ENCODE measurements at places on chromosomes 3 and 15.

DNA sequence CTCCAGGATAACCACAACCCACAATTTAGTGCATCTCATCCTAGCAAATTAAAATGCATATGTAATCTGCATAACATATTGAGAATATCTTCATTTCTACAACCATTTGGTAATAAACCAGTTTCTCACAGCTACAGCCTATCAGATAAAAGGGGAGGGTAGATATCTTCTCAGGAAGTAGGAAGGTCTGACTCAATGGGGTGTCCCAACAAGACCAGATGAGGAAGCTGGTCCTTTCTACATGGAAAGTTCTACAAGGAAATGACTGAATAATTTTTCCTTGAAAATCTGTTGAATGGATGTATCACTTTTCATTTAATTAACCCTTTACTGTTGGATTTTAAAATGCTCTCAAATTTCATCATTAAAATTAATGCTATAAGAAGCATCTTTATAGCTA, 17.4 kb upstream of the TMPRSS7 start:
- no peak for DNase-seq

GRCh38 chr3:113232342-113232741, 21.0 kb downstream of the BOC start:
- DNase-seq: no peak

- DNase-seq: no peak
Observed at GRCh38 chr15:81098861-81099651, 35.0 kb upstream of the CFAP161 start.

GRCh38 chr15:31221936-31222515, 104.6 kb upstream of the KLF13 start:
- DNase-seq: no peak

- DNase-seq: no peak
Observed at GRCh38 chr3:155079468-155079745, 712 bp upstream of the MME start.

DNA sequence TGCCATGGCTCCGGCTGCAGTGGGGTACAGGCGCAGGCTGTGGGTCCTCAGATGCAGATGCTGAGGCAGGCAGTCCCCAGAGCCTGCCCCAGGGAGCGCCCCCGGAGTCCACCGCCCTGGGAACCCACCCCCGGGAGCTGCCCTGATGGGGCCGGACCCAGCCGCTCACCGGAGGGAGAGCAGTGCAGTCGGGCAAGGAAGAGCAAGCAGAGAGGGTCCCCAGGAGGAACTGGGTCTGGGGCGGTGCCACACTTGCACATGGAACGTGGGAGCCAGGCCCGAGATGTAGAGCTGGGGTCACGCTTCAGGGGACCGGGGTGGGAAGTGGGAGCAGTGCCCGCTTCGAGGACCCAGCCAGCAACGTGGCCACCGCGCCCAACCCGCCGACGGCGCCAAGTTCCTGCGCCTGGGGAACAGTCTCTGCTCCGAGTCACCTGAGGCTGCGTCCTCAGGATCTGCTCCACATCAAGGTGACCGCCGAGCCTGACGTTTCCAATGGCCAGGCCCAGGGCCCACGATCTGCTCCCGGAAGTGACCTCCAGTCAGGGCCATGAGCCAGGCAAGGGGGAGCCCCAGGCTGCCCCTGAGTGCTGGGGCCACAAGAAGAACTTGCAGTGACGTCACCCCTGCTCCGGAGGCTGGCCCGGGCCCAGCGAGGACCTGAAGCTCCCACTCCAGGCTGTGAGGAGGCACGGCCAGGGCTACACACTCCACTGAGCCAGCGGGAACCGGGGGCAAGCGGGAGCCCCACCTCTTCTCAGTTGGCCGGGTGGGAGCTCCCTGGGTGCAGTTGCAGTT, 27.0 kb upstream of the TFG start:
- DNase-seq: no peak

DNA sequence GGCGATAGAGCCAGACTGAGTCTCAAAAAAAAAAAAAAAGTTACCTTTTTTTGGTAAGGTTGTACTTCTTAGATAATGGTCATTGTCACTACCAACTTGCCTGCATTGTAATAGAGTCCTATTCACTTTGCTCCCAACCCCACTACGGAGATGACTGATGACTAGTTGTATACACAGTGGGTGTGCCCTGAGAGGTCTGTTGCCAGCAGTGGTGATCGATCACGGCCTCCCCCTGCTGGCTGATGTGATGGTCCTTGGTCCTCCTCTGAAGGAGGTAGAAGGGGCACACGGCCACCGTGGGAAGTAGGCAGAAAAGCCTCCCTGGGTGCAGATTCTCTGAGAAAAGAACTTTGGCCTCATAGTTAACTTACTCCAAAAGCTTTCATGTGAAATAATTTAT, 10.7 kb downstream of the GCNT3 start:
- no peak for DNase-seq
